ENCODE measurements at places on chromosomes 5 and 9.

- no peak for DNase-seq
Observed at GRCh38 chr5:157670662-157671591, at the start of gene C5orf52. TSS of gene C5orf52 (plus strand) at chr5:157671533. CDS start at chr5:157671615, 82 bp downstream.

GRCh38 chr5:96297290-96297689, 135.8 kb downstream of the PCSK1 start:
- no peak for DNase-seq

DNA sequence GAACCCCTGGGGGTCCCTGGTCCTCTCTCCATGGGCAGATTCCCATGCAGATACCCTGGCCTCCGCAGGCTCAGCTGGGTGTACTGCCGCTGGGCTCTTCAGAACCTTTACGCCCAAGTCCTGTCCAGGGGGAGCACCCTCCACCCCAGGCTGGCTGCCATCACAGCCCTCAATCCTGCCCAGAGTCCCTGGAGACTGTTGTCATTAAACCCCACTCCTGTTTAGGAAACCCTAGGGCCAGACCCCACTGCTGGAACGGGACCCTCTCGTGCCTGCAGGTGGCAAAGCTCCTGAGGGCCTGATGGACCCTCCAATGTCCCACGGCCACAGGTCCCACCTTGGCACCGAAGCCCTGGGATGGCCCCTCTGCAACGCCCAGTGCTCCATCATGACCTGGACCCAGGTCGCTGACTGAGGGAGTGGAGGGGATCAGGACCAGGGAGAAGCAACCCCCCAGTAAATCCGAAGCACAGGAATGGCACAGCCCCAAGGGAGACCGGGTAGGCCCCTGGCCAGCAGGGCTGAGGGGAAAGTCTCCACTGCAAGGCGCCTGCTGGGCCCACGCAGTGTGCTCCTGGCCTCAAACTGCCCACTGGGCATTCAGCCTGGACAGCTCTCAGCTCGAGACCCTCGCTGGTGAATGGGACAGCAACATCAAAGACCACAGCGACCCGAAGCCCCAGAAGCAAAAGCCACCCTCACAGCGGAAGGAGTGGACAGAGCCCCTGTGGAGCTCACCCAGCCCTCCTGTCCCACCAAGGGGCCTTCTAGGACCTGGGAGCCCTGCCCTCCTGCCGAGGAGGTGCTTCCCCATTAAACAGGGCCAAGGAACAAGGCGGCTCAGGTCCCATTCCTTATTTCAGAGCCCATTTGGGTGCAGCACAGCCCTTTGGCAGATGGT, 8.3 kb downstream of the ZDHHC11B start:
- no peak for DNase-seq

DNA sequence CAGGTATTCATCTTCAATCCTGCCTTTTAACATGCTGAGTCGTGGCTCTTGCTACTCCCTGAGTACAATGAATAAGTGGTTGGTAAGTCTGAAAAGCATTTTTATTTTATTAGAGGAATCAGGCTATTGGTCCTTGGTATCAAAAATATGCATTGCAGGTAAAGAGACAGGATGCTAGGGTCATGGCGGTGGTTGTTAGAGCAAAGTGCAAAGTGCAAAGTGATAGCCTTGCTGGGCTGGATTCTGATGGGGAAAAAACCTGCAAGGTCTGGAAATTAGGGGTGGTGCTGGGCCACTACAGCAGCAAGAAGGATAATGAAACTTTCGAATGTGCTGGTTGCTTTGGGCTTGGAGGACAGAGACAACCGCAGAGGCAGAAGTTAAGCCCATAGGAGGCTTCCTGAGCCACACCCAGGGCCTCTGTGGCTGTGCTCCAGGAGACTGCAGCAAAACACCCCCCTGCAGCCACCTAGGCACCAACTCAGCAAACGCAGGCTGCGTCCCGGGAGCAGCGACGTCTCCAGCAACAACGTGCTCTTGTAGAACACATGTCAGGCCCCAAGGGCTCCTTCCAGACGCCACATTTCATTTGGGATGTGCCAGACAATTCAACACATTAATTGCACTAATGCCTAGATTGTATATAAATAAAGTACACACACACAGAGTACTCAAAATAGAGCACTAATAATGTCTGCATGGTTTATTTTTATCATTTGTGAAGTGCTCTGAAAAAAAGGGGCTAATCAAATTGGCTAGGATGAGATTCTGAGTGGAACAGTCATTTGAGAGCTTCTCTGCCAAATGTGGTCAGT, 149.8 kb upstream of the RAPGEF1 start:
- DNase-seq: no peak

- no peak for DNase-seq
Observed at GRCh38 chr9:95313010-95313498, 4.5 kb downstream of the FANCC start.

GRCh38 chr9:84793251-84793650, 123.7 kb downstream of the NTRK2 start:
- DNase-seq: no peak

DNA sequence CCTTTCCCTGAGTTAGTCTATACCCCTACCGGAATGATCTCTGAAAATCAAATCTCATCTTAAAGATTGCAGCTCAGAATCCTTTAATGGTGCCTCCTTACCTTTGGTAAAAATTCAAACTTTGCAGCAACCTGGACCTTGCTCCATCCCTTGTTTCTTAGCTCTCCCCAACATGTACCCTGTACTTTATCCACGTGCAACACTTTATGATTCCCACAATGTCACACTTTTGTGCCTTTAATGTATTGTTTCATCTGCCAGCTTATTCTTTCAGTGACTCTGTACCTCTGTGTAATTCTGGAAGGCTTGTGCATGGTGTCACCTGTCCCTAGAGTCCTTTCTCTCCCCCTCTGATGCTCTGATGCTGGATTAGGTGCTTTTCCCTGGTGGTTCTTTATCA, 9.5 kb downstream of the ACO1 start:
- DNase-seq: no peak

DNA sequence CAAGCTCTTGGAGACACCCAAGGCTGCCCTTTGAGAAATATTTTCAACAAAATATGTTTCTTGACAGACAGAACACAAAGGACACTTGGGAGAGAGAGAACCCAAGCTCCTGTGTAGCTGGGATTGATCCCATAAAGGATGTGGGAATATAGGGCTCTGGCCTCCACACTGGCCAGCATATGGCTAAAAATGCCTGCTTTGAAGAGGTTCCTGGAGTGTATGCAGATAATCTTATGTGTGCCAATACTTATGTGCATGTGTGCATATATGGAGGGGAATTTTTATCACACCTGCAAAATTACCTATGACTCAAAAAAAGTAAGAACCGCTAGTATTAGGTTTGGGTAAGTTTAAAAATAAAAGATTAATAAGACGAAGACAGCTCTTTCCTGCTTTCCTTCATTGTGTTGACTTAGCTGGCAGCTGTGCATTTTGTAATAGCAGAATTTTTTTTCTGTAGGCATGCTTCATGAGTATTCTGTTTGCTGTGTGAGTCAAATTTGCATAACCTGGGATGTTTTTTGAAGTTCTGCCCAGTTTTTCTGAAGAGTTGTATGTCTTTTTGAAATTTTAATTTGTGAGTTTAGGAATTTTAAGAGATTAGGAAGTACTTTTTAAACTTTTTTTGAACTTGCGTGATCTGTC, 42.6 kb downstream of the HACD4 start:
- DNase-seq: no peak
